ENCODE measurements at places on chromosomes 16 and 17.
A peak's percentile ranks its signal among the peaks of the same experiment; 100 is the strongest.

- ATAC-seq: no peak
- H3K4me1 ChIP-seq: no peaks in the 10 kb centered on the region
- no peak overlapping the region for H3K27ac ChIP-seq
- H3K36me3 ChIP-seq: no peaks in the 10 kb centered on the region
- H3K27me3 ChIP-seq: no peaks in the 10 kb centered on the region
These were observed 448.9 kb upstream of the ERCC4 start for GRCh38 chr16:13471036-13471435.

DNA sequence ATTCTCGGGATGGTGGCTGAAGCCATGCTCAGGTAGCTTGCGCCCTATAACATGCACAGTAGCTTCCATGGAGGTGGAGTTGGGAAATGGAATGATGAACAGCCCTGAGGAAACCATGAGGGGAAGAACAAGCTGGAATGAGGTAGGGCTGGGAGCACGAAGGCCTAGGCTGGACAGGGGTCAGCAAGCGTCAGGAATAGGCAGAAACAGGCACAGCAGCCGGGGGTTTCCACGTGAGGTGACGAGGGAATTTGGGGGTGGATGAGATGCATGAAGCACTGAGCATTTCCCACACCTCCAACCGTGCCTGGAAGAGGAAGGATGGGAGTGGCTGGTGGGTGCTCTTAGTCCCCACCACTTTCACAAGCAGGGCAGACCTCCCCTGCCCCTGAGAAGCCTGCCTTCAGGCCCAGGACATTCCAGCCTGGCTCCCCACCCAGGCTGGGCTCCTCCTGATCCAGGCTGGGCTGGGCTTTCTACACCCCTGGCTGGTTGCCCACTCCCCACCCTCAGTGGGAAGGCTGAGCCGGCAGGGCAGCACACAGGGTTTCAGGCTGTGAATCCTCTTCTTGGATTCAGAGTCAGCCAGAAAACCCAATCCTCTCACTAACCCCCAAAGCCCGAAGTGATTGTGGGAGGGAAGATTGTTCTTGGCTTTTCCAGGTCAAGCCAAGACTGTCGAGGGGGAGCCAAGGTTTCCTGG lies 21.9 kb downstream of the PLEKHG4 start:
- peak overlapping the region; percentile 66 for H3K27ac ChIP-seq
- peaks cover 3% of the 10 kb centered on the region for H3K27me3 ChIP-seq
- H3K36me3 ChIP-seq: no peaks in the 10 kb centered on the region
- no peak overlapping the region for H3K4me3 ChIP-seq

- no peaks in the 10 kb centered on the region for H3K27me3 ChIP-seq
- H3K4me3 ChIP-seq: no peak overlapping the region
- no peaks in the 10 kb centered on the region for H3K4me1 ChIP-seq
- no peak overlapping the region for H3K27ac ChIP-seq
These were observed 835.1 kb downstream of the KCNJ2 start for GRCh38 chr17:71004413-71004812.

DNA sequence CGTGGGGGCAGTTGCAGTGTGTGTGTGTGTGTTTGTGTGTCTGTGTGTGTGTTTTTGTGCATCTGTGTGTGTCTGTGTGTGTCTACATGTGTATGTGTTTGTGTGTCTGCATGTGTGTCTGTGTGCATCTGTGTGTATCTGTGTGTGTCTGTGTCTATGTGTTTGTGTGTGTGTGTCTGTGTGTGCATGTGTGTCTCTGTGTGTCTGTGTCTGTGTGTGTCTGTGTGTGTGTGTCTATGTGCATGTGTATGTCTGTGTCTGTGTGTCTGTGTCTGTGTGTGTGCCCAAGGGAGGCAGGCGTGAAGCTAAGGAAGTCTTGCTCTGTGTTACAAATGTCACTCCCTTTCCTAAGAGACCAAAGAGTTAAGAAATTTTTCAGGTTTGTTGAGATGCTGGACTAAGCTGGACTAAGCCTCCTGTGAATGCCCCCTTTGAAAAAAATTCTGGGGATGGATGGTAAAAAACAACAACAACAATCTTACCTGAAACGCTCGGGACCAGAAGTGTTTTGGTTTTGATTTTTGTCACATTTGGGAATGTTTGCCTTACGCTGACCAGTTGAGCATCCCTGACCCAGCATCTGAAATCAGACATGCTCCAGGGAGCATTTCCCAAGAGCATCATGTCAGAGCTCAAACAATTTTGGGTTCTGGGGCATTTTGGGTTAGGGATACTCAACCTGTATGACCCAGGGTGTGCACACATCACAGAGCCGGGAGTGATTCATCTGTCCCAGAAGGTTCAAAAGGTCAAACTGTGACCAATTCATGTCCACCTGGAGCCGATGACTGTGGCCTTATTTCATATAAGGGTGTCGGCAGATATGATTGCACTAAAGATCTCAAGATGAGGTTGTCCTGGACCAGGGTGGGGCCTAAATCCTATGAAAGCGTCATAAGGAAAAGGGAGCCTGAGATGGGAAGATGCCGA lies 48.6 kb upstream of the ZNF469 start:
- H3K4me3 ChIP-seq: peak overlapping the region; percentile 44
- no peak for ATAC-seq
- peaks cover 7% of the 10 kb centered on the region for H3K4me1 ChIP-seq
- H3K36me3 ChIP-seq: no peaks in the 10 kb centered on the region

DNA sequence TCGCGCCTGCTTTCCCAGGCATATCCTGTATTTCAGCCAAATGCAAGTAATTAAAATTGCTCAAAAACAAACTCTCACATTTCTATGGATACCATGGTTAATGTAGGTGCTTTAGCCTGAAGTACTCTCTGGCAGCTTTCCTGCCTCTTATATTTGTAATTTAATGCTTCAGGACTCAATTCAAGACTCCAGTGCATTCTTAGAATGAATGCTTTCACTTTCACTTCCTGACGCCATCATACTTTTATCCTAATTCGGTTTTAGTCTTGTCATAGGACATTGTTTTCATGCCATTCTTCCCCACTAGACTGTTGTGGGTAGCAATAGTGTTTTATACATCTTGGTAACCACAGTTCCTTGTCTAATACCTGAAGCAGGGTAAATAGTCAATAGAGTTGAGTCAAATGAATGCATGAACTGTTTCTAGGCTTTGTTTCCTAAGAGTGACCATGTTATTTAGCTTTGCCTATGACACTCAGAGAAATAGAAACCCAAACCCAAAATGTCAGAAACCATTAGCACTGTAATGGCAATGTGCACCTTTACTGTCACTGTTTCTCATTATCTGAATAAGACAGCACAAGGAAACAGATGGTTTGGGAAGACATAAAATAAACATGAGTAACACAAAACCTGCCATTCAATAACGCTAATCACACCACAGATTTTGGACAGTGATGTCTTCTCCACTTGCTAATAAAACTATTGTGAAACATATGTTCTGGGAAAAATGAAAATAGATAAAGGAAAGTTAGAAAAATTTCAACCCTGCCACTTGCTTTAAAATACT lies 705.5 kb downstream of the CDH11 start:
- no peaks in the 10 kb centered on the region for H3K27me3 ChIP-seq
- H3K4me3 ChIP-seq: no peak overlapping the region
- ATAC-seq: peak; percentile 43
- H3K4me1 ChIP-seq: no peaks in the 10 kb centered on the region
- H3K27ac ChIP-seq: no peak overlapping the region
- H3K36me3 ChIP-seq: no peaks in the 10 kb centered on the region

GRCh38 chr17:68172461-68172954 lies 75.3 kb upstream of the AMZ2 start:
- H3K4me3 ChIP-seq: no peak overlapping the region
- peak; percentile 80 for ATAC-seq
- H3K27me3 ChIP-seq: no peaks in the 10 kb centered on the region
- no peak overlapping the region for H3K27ac ChIP-seq
- no peaks in the 10 kb centered on the region for H3K36me3 ChIP-seq
- no peaks in the 10 kb centered on the region for H3K4me1 ChIP-seq

DNA sequence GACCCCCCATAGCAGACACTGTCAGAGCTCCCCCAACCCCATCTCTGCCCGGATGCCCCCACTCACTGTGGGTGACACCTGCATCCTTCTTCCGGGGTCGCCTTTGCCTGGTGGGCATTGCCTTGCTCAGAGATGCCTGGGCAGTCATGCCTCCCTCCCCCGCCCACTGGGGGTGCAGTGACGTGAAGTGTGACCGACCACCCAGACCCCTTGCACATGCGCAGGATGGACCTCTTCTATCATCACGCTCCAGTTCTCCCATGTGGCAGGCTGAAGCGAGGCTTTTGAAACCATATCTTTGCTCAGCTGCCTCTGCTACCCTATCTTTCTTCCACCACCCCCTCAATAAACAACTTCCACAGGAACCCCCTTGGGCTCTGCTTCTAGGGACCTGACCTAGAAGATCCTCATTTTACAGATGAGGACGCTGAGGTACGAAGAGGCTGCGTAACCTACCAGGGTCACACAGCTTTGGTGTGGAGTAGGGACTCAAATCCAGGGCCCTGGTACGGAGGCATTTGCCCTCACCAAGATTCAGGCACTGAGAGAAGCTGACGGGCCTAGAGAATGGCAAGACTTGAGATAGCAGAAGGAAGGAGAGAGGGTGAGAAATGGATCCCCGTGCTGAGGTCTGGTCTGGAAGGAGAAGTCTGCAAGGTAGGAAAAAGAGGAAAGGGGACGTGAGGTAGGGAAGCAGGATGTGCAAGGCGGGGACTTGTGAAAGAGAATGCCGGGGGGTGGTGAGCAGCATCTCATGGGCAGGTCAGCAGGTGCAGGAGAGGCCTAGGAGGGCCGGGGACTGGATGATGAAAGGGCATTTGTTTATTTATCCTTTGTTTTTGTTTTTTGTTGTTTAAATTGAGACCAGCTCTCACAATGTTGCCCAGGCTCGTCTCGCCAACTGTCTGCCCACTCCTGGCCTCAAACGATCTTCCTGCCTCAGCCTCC lies 14.4 kb downstream of the NLRC5 start:
- H3K36me3 ChIP-seq: peaks cover 61% of the 10 kb centered on the region
- H3K27me3 ChIP-seq: no peaks in the 10 kb centered on the region
- peak overlapping the region; percentile 90 for H3K4me3 ChIP-seq
- H3K4me1 ChIP-seq: peaks cover 50% of the 10 kb centered on the region
- no peak for ATAC-seq

GRCh38 chr17:50430821-50431618 lies 5.0 kb downstream of the ACSF2 start:
- no peak overlapping the region for H3K27ac ChIP-seq
- H3K4me1 ChIP-seq: peaks cover 8% of the 10 kb centered on the region
- H3K27me3 ChIP-seq: no peaks in the 10 kb centered on the region
- ATAC-seq: no peak
- H3K4me3 ChIP-seq: no peak overlapping the region

GRCh38 chr17:56545930-56546329 lies 47.6 kb upstream of the NOG start:
- H3K4me1 ChIP-seq: no peaks in the 10 kb centered on the region
- peaks cover 25% of the 10 kb centered on the region for H3K27me3 ChIP-seq
- ATAC-seq: no peak
- no peak overlapping the region for H3K4me3 ChIP-seq
- no peaks in the 10 kb centered on the region for H3K36me3 ChIP-seq

DNA sequence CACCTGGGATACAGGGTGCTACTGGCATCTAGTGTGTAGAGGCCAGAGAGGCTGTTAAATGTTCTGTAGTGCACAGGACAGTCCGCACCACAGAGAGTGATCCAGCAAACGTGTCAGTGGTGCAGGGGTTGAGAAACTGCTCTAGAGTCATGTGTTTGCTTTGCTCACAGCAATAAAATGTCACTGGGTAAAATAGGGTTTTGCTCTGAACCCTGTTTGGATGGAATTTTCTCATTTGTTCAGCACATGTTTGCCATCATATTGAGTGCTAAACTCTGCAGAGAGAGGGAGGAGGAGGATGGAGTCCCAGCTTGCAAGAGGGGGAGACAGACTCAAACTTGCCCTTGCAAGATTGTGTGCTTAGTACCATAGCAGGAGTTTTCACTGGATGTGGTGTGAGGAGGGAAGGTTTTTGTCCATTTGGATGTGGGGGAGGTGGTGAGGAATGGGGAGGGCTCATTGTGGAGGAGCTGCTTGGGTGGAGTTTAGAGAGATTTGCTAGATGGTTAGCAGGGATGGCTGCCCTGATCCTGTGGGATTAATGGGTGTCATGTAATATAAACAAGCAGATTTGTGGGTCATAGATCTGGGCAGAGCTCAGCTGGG lies 11.8 kb downstream of the PLCG2 start:
- H3K27ac ChIP-seq: no peak overlapping the region
- H3K4me3 ChIP-seq: no peak overlapping the region
- H3K36me3 ChIP-seq: no peaks in the 10 kb centered on the region
- no peaks in the 10 kb centered on the region for H3K27me3 ChIP-seq
- ATAC-seq: no peak
- no peaks in the 10 kb centered on the region for H3K4me1 ChIP-seq

GRCh38 chr17:3982113-3982512 lies 17.9 kb upstream of the ATP2A3 start:
- H3K4me1 ChIP-seq: no peaks in the 10 kb centered on the region
- H3K27ac ChIP-seq: no peak overlapping the region
- no peaks in the 10 kb centered on the region for H3K27me3 ChIP-seq
- ATAC-seq: no peak

DNA sequence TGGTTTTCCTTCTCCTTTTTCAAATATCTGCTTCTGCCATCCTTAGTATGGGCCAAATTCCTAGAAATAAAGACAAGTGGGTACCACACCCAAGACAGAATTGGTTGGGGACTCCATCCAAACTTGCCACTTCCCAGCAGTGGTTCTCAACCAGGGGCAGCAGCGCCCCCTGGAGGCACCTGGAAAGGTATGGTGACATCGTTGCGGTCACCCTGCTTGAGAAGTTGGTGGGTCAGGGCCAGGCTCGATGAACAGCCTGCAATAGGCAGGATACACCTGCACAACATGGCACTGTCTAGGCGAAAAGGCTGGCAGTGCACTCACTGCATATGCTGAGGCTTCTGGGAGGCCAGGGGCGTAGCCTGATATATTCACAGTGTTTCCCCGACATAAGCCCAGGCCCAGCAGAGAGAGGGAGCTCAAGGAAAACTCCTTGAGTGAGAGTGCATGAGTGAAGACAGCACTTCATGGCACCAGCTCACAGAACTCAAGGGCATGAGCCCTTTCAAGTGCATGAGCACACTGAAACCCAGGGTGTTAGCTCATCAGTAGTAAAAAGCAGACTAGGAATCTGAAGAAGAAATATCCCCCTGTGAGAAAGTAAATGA lies 57.7 kb downstream of the CMC2 start:
- peak overlapping the region; percentile 73 for H3K27ac ChIP-seq
- no peaks in the 10 kb centered on the region for H3K36me3 ChIP-seq
- peaks cover 16% of the 10 kb centered on the region for H3K27me3 ChIP-seq
- peak; percentile 28 for ATAC-seq
- H3K4me3 ChIP-seq: peak overlapping the region; percentile 9
- H3K4me1 ChIP-seq: peaks cover 5% of the 10 kb centered on the region

GRCh38 chr17:77695386-77695785 lies 263.1 kb upstream of the TNRC6C start:
- no peak for ATAC-seq
- H3K27ac ChIP-seq: no peak overlapping the region
- H3K4me1 ChIP-seq: peaks cover 17% of the 10 kb centered on the region
- peaks cover 4% of the 10 kb centered on the region for H3K27me3 ChIP-seq

GRCh38 chr17:17926840-17927449 lies 45.3 kb downstream of the TOM1L2 start:
- ATAC-seq: no peak
- no peaks in the 10 kb centered on the region for H3K4me1 ChIP-seq
- no peak overlapping the region for H3K27ac ChIP-seq
- H3K27me3 ChIP-seq: no peaks in the 10 kb centered on the region
- H3K36me3 ChIP-seq: no peaks in the 10 kb centered on the region

- H3K4me1 ChIP-seq: peaks cover 22% of the 10 kb centered on the region
- ATAC-seq: no peak
- no peak overlapping the region for H3K27ac ChIP-seq
- H3K36me3 ChIP-seq: peaks cover 69% of the 10 kb centered on the region
- no peaks in the 10 kb centered on the region for H3K27me3 ChIP-seq
- H3K4me3 ChIP-seq: no peak overlapping the region
These were observed 24.0 kb downstream of the ABCC1 start for GRCh38 chr16:15973421-15973820.

Measured in activated T-helper 17 cell treated with anti-CD3 and anti-CD28 coated beads, Interleukin-2, amount 50 U/mL, for 72 hours (primary cell).